Large intestine (tissue), 12 donors: ENCODE measurements at places on chromosomes 1 and 21. TPM values are rescaled to one million over a fixed set of nuclear protein-coding genes. Genes with fewer than 3 reads are reported as not detected.

DNA sequence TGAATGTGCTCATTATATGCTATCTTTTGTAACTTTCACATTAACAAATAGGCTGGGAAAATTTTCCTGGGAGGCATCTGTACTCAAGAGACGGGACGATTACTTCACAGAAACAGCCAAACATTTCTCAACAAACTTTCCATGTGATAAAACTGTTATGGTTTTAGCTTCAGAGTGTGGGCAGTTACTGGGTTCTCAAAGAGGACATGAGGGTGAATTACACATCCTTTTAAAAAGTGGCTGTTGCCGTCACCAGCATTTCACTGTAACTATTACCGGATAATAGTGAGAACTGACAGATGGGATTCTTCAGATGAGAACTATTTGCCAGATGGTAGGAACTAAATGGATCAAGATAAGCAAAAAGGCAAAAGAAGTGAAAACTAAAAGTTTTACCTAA is 109.1 kb downstream of the APP start:
- no peak for DNase-seq

CELA2A gene
- 0.18 TPM for polyA plus RNA-seq

DNA sequence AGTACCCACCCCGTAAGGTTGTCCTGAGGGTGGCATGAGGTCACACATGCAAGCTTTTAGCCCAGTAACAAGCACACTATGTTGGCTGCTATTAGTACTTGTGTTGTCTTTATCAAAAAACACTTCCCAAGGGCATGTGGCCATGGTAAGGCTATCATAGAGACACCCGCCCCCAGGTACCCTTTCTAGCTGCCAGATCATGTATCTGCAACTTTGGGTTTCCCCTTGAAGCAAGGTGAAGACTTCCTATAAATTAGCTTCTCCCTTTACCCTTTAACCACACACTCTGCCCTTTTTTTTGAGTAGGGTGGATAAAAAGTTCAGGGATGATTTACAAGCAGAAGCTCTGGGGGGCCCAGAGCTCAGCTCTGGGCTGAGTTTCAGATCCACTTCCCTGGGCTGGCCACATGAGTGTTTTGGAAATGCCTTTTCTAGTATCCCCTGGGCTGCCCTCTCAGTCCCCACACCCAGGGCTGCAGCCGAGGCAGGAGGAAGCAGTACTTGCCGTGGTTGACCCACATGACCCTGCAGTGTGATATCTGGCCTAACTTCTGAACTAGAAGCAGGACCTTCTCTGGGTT is 2.0 kb downstream of the ZDHHC18 start:
- no peak for DNase-seq

GJB3 gene
- polyA plus RNA-seq: 0.21 TPM

GRCh38 chr1:209305221-209305954 is 278.1 kb upstream of the CAMK1G start:
- no peak for DNase-seq

DNA sequence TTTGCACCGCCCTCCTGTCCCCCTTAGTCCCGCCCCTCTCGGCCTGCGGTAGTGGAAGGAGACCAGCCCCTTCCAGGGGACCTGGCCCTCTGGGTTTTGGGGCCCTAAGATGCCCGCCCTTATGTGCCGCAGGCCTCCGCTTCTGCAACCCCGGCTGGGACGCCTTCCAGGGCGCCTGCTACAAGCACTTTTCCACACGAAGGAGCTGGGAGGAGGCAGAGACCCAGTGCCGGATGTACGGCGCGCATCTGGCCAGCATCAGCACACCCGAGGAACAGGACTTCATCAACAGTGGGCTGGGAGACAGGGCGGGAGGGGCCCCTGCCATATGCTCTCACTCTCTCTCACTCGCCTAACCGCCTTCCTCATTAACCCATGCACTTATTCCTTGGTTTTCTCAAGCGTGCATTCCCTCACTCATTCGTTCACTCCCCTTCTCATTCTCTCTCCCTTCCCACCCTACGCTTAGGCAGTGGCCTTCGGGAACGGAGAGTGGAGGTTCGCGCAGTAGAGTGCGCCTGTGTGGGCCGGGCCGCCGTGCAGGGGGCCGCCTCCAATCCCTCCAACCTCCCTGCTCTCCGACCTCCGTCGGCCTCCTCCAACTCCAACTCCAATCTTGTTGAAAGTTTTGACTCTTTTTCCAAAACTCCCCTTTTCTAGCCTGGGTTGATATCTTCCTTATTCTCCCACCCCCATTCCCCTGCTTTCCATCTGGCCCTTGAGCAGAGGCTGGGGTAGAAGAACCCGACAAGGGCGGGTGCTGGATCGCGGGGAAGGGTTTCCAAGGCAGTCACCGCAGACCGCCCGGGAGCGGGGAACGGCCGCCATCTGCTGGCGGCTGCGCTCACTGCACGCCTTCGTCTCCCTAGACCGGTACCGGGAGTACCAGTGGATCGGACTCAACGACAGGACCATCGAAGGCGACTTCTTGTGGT is 15.2 kb downstream of the BCAN start:
- DNase-seq: peak; percentile 63

- no peak for DNase-seq
Measured at GRCh38 chr21:43280949-43281633, 112.3 kb downstream of the CRYAA start.

SPRR2A gene
- polyA plus RNA-seq: not detected

ITPKB gene
- polyA plus RNA-seq: 13.0 TPM

DNA sequence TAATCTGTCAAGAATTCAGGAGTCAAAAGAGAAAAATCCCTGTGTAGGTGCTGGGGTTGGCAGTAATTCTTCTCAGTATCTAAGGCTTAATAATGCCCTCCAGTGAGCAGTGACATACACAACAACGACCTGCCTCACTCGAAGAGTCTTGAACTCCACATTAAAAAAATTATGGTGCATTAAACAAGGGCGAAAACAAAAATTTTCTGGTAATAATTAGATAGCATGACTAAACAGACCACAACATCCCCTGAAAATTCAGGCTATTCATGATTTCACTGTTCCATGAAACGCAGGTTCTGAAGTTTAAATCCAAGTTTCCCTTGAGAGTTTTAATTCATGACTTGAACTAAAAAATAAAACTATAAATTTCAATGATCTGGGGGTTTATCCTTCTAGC is 5.1 kb downstream of the SRSF4 start:
- no peak for DNase-seq

GRCh38 chr1:241934201-241934848 is 23.2 kb upstream of the BECN2 start:
- DNase-seq: no peak

VCAM1 gene
- polyA plus RNA-seq: 18.7 TPM

DNA sequence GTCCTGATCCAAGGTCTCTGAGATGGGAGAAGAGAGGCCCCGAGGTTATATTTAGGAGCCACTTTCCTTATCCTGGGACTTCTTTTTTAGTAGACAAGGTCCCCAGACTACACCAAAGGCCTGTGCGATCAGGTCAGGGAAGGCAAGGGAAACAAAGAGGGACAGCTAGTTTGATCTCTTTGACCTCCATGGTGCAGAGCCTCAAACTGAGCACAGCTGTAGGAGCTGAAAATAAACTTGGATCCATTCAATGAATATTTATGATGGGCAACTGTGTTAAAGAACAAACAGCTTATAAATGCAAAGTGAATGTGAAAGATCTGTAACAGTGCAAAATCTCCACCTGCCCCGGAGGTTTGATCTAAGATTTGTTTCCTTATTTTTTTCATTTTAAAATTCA is 256.6 kb downstream of the DYRK1A start:
- DNase-seq: no peak

- DNase-seq: no peak
Measured at GRCh38 chr21:17799414-17800164, 19.6 kb downstream of the C21orf91 start.

TACSTD2 gene
- polyA plus RNA-seq: 2.6 TPM

DNA sequence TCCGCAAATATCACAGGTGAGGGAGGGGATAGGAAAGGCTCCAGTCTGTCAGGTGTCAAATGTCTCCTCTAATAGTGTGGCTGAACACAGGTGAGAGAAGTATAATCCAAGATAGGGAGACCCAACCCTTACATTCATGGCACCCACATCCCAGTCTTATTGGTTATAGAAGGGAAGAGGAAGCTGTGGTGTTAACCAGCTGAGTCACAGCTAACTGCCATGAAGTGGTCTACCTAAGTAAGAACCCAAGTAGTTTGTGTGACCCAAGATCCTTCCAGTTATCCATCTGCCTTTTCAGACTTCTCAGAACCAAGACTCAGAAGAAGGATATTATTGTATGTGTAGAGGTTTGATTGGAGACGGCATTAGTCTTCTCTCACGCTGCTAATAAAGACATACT is 37.1 kb downstream of the DDAH1 start:
- no peak for DNase-seq

GRCh38 chr1:157363660-157364140 is 188.6 kb downstream of the FCRL5 start:
- peak; percentile 30 for DNase-seq

DNA sequence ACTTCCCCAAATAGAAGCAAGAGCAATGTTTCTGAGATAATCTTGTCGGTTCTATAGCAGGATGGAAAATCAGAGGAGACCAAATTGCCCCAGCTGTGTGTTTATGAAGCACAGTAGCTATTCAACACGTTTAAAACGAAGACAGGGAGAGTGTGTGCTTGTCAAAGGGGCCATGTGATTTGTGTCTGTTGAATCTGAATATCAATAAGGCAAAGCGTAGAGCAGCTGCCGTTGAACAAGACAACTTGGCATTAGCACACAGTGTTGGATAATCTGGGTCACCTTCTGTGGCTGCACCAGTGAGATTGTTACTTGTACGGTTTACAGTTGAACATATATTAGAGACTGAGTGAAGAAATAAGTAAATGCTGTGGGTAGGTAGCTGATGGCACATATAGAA is 1.0 kb downstream of the CRB1 start:
- DNase-seq: no peak

- DNase-seq: no peak
Measured at GRCh38 chr1:197680311-197680710, 95.0 kb downstream of the DENND1B start.

INSRR gene
- polyA plus RNA-seq: 0.09 TPM

GRCh38 chr1:193335806-193336428 is 149.5 kb upstream of the B3GALT2 start:
- no peak for DNase-seq
